Stimulated activated CD8-positive, alpha-beta memory T cell treated with anti-CD3 and anti-CD28 coated beads, Interleukin-12 subunit alpha, Interleukin-12 subunit beta, amount 100 ng/mL, for 1 hour (primary cell): ENCODE measurements at places on chromosomes 16 and 17.

- no peak for DNase-seq
Measured at GRCh38 chr16:5560084-5560483, 462.5 kb upstream of the EEF2KMT start.

DNA sequence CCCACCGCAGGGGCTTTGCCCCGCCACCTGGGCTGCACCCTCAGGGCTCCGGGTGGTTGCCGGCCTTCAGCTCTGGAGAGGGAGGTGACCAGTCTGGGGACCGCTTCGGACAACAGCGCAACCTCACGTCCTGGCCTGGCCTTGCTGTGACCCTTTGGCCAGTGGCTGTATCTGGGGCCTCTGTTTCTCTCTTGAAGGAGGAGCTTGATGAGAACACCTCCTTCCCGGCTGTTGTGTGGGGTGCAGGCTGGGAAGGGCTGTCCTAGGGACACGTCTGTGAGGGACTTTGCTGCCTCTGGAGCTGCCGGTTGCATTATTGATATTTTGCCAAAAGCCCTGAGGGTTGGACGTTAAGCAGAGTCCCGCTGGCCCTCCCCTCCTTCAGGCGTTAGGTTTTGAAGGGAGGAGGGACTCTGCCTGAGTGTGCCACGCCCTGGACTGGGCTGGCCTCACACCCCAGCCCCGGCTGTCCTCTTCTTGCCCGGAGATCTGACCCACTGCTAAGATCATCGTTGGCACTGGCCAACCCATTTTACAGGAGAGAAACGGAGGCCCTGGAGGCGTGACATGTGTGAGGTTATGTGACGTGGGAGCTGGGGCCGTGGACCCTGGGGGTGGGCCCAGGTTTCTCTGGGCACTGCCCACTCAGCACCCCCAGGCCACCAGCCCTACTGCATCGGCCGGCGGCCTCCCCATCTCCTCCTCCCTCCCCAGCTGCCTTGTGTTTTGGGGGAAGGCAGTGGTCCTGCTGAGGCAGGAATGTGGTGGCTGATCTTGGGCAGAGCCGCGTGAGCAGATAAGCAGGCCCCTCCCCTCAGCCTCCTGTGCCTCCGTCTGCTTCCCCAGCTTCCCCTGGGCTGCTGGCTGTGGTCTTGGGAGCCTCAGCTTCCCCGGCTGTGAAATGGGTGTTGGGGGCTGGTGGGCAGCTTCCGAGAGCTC is 8.5 kb downstream of the ZFPM1 start:
- no peak for DNase-seq

GRCh38 chr16:81515281-81515680 is 70.7 kb downstream of the CMIP start:
- no peak for DNase-seq

DNA sequence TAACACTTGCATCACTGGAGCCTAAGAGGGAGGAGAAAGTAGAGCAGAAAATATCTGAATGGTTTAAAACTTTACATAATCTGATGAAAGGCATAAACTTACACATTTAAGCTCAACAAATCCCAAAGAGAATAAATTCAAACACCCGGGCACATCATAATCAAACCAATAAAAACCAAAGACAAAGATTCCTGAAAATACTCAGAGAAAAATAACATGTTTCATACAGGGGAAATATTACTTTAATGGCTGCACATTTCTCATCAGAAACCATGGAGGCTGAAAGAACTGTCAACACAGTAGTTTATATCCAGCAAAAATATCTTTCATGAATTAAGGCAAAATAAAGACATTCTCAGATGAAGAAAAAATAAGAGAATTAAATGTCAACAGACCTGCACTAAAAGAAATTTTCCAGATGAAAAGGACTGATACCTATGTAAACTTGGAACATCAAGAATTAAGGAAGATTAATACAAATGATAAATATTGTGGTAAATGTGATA is 34.2 kb downstream of the C16orf87 start:
- no peak for DNase-seq

DNA sequence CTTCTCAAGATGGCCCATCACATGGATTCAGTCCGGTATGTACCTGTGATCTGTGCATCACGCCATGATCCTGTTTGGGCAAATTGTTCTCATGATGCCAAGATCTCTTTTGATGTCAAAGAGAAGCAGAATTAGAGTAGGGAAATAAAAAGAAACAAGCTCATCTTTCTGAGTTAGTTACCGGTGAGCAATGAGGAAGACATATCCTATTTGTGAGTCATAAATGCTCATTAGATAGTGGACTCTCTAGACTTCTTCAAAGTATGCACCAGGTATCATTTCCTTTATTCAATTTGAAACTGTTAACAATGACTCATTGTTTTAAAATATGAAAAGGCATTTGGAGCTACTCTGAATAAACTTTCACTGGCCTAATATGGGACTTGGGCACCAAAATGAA is 8.0 kb upstream of the KRTAP4-12 start:
- DNase-seq: no peak

- no peak for DNase-seq
Measured at GRCh38 chr17:68906638-68907037, 48.6 kb downstream of the ABCA8 start.

GRCh38 chr16:57279780-57280638 is 4.5 kb downstream of the PLLP start:
- DNase-seq: no peak

GRCh38 chr16:56551796-56552738 is 12.8 kb upstream of the MT4 start:
- DNase-seq: no peak

DNA sequence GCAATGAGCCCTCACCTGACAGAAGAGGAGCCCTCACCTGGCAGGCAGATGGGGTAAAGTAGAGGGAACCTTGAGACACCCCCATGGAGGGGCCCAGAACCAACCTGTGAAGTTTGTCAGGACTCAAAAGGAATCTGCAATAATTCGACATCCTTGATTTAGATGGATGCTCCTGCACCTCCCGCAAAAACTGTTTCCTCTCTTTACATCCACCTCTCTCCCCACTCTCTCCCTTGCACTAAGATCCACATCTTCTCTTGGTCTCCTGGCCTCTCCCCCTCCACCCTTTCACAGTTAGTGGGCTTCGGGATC is 34.9 kb upstream of the RBFOX3 start:
- DNase-seq: no peak

DNA sequence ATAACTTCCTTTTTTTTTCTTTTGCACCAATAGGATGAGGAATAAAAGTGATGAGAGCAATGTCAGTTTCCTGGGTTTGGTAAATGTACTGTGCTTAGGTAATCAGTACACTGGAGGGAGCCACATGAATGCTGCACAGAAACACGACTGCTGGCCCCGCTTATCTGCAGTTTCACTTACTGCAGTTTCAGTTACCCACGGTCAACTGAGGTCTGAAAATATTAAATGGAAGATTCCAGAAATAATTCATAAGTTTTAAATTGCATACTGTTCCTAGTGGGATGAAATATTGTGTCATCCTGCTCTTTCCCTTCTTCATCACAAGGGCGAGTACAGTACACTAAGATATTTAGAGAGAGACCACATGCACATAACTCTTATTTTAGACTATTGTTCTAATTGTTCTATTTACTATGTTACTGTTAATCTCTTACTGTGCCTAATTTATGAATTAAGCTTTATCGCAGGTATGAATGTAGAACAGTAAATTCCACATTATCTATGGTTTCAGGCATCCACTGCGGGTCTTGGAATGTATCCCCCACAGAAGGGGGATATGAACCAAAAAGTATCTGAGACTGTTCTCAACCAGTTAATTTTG is 6.4 kb upstream of the LGALS3BP start:
- no peak for DNase-seq

DNA sequence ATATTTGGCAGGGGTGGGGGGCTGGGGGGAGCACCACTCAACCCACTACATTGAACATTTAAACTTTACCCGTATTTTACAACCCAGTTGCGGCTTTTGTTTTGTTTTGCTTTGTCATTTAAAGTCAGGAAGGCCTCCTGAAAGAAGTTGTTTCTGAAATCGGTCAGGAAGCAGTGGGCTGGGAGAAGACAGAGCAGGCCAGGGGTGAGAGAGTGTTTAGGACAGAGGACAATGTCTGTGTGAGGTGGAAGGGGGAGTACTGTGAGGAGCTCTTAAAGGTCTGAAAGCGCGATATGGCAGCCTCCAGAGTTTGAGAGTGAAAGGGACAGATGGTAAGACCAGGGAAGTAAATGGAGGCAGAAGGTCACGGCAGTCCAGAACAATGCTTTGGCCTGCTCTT is 6.1 kb upstream of the WFIKKN2 start:
- DNase-seq: no peak

- DNase-seq: no peak
Measured at GRCh38 chr17:56624912-56625311, 31.4 kb downstream of the NOG start.

DNA sequence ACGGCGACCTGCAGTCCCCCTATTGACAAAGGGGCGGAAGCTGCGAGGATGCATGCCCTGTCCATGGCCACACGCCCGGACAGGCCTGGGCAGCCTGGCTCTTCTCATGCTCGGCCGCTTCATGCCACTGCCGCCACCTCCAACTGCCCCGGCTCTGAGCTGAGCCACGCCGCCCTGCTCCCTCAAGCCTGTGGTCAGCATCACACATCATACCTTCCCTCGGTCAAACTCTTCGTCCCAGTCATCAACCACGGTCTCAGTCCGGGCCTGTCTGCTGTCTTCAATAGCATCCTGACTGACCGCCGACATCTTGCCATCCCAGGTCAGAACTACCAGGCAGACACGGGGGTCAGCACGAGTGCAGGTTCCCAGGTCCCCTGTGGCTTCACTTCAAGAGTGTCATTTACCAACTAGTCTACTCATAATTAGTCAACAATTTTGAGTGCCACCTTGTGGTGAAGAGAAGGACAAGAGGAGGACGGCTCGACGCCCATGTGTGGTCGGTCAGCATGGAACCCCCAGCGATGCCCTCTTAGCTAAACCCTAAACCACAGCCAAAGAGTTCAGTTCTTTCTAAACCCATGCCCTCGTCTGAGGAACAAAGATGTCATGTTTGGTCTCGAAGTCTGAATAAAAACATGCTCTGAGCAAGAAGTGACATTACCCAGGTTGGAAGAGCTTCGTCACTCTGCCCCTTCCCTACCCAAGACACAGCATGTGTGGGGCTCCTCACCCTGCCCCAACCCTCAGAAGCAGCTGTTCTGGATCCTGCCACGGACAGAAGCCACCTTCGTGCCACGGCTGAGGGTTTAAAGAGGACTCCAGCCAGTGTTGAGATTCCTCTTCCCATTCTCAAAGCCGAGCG is 16.9 kb upstream of the CYTH1 start:
- no peak for DNase-seq

- DNase-seq: no peak
Measured at GRCh38 chr17:80513892-80514291, 30.7 kb upstream of the RPTOR start.

DNA sequence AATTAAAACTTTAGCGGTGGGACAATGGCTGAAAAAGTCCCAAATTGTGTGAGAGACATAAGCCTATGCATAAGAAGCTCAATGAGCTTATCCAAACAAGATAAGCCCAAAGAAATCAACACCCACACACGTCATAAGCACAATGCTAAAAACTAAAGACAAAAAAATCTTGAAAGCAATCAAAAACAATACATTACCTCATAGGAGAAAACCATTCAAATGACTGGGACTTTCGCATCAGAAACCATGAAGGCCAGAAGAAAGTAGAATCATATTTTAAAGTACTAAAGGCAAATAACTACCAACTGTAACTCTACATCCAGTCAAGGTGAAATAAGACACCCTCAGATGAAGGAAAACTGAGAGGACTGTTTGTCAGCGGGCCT is 50.2 kb downstream of the ZCCHC14 start:
- DNase-seq: no peak

- no peak for DNase-seq
Measured at GRCh38 chr17:74430706-74431567, 951 bp upstream of the GPRC5C start.

DNA sequence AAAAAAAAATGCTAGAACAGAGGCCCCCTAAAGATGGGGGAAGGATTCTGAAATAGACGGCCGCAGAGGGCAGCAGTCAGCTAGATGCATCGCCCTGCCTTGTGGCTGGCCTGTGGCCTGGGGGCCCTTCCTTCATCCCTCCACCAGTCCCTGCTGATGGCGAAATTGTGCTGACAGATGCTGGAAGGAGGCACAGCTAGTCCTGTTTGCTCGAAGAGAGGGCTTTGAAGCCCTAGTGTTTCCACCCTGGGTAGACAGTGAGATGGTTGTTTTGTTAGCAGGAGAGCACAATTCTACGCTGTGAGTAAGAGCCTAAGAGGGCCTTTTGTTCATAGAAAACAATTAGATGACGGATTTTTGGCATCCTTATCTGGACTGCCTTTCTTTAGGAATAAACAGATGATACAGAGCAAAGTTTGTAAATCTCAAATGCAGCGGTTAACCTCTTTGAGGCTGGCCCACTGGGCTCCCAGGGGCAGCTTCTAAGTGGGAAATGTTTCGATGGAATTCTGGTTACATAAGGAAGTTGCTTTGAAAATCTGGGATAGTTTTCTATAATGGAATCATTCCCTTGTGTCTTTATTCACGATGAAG is 23.0 kb downstream of the VPS35L start:
- no peak for DNase-seq

GRCh38 chr17:37823996-37824395 is 79.1 kb upstream of the HNF1B start:
- no peak for DNase-seq

DNA sequence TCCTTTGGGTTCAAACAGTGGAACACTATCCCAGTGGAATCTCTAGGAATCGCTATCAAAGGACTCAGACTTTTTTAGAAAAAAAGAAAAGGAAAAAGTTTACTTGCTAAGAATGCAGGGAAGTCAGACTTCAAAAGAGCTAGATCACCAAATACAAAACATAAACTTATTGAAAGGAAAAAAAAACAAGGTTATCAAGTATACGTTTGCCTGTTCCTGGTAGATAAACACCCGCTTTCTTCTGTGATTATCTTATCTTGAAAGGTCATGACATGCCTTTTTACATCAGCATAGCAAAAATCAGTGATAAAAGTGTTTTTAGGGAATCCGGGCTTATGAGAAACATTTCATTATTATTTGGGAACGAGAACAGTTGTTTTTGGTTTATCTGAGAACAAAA is 129.3 kb upstream of the TMEM97 start:
- DNase-seq: no peak
